ENCODE measurements at places on chromosomes 1 and 21.
A peak's percentile ranks its signal among the peaks of the same experiment; 100 is the strongest.

- DNase-seq: peak; percentile 70
These were observed 75.2 kb downstream of the MPZL1 start for GRCh38 chr1:167797015-167797414.

DNA sequence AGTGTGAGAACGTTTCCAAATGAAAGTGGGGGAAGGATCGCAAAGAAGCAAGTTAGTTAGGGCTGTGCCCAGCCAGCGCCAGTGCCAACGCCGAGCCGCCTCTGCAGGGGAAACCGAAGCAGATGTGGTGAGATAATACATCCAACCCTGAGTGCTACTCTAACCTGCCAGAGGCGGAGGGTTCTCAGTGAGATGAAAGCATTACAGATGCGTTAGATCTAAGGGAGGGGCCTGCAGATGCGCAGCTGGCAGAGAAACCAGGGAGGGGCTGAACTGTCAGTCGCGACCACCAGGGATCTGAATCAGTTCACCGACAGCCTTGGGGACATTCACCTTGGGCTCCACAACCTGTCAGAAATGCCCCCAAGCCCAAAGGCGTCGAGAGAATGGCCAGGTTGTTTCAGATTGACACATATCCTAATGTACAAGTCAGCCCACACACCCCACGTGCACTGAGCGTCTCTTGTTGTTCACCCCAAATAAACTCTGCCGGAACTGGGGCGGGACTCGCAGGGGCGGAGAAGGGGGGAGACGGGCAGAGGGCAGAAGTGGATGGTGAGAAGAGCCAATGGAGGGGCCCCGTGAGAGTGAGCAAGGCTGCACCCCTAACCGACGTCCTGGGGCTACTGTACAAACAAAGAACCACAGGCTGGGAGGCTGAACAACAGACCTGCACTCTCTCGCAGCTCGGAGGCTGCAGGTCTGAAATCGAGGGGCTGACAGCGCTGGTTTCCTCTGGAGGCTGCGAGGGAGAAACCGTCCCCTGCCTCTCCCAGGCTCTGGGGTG, 8.7 kb upstream of the UMODL1 start:
- DNase-seq: no peak

DNA sequence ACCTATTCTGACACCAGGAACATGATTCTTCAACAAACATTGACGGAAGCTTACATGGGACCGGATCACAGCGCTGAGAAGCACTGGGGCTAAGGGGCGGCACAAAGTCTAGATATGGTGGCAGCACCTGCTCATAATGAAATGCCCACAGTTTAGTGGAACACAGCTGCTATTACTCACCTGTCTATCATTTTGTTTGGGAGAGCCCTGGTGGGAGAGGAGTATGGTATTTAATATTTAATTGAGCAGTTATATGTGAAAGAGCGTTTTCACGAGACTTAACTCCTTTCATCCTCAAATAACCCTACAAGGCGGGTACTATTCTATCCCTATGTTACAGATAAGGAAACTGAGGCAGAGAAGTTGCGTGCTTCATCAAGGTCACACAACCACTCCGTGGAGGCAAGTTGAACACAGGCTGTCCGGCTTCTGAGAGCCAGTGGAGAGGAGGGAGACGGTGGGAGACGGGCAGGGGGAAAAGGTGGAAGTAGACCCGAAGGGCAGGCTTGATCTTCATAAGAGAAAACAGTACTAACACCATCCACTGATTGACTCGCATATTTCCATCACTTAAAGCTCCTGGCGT, 790 bp upstream of the TSNAX start:
- DNase-seq: no peak

GRCh38 chr1:244860914-244861610, 3.3 kb downstream of the HNRNPU start:
- DNase-seq: no peak

- no peak for DNase-seq
These were observed 3.4 kb upstream of the MARCKSL1 start for GRCh38 chr1:32339363-32339978.

DNA sequence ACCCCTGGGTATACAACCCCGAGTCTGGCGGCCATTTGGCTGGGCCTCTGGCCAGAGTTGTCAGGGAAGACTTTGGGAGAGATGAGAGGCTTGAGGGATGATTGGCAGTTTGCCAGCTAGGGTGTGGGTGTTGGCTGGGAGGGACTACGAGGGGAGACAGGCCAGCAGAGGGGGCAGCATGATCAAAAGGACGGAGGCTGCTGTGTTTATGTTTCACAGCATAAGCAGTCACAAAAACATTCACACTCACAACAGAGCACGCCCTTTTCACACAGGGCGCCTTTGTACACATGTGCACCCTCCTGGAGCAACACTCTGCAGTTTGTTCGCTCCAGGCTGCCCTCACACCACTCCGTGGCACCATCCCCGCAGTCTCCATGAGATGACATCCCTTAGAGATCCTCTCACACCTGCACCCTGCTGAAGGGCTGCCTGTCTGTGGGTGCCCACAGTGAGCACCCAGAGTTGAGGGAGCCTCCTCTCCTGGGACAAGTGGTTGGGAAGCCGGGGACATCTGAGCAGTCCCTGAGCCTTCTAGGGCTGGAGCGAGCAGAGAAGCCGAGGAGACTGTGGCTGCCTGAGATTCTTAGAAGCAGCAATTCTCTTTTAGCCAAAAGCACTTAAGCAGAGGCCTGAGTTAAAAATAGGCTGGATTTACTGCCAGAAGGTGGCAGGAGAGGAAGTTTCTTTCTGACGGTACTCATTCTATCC, 15.4 kb downstream of the EFNA3 start:
- DNase-seq: no peak

DNA sequence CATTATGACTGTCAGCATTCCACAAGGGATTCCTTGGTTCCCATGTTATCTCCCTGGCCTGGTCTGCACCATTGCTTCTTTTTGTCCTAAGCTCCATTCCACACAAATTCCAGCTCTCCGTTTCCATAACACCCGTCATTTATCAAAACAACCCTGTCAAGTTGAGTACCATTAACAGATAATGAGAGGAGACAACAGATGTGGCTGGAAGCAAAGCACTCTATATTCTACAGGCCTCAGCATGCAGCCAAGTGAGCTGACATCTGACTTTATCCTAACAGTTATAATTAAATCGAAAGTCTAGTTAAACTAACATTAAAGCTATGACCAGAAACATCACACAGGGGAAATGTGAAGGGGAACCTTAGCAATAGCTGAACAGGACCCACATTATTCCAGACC, 110.4 kb downstream of the RERE start:
- peak; percentile 40 for DNase-seq

GRCh38 chr1:96918406-96918805, 196.8 kb downstream of the PTBP2 start:
- DNase-seq: no peak

Measured in HTR-8/SVneo (cell line).